ENCODE measurements at places on chromosomes 11 and 22.

DNA sequence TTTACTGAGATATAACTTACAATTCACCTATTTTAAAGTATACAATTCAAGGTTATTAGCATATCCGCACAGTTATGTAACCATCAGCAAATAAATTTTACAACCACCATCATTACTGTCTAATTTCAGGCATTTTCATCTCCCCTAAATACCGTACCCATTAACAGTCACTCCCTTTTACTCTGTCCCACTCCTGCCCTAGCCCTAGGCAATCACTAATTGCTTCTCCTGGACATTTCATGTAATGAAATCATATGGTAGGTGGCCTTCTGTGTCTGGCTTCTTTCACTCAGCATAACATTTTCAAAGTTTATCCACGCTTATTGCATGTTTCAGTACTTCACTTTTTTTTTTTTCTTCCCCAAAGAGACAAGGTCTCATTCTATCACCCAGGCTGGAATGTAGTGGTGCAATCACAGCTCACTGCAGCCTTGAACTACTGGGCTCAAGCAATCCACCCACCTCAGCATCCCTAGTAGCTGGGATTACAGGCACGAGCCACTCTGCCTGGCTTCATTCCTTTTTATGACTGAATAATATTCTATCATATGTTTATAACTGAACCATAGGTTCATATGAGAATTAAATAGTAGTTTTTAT is 61.4 kb upstream of the CHRM4 start:
- DNase-seq = no peak

DNA sequence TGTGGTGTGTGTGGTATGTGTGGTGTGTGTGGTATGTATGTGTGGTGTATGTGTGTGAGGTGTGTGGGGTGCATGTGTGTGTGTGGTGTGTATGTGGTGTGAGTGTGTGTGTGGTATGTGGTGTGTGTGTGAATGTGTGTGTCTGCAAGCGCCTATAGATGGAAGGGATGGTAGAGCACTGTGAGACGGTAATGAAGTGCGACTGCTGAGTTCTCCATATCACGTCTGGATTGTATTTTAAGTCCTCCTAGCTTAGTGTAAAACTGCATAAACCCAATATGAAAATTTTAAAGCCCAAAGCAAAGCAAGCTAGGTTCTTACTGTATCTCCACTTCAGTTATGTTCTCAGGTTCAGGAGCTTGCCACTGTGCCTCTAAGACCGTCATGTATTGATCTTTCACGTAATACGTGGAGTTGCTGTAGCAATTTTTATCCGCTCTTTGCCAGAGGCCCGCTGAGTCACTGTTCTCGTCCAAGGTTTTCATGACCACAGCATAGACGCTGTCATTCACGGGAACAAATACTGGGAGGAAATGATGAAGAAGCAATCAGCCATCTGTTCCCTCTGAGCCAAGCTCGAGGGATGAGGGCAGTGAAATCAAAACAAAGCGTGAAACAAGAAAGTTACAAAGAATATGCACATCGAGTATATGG is 5.5 kb downstream of the PLET1 start:
- DNase-seq = no peak

- no peak for DNase-seq
These were observed 16.5 kb upstream of the MEN1 start for GRCh38 chr11:64826578-64827450.

DNA sequence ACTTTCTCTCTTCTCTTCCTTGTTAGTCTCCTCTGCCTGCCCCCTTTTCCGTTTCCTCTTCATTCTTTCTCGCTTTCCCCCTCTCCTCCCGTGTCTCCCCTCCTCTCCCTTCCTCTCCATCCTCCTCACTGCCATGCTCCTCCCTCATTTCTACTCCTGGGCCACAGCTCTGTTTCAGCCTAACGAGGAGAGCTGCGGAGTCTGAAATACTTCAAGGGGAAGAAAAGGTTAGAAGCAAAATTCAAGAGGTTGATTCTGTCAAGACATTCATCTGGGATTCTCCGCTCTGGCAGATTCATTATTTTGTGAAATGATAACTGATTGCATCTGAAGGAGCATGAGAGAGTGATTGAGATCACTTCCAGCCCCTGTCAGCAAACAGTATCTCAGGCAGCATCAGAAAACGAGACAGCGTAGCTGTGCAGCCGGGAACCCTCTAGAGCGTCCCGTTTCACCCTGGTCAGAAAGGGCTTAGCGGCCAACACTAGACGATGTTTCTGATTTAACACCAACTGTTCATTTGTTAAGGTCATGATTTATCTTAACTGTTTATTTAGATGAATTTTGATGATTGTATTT is 279.3 kb upstream of the B3GAT1 start:
- DNase-seq = no peak

DNA sequence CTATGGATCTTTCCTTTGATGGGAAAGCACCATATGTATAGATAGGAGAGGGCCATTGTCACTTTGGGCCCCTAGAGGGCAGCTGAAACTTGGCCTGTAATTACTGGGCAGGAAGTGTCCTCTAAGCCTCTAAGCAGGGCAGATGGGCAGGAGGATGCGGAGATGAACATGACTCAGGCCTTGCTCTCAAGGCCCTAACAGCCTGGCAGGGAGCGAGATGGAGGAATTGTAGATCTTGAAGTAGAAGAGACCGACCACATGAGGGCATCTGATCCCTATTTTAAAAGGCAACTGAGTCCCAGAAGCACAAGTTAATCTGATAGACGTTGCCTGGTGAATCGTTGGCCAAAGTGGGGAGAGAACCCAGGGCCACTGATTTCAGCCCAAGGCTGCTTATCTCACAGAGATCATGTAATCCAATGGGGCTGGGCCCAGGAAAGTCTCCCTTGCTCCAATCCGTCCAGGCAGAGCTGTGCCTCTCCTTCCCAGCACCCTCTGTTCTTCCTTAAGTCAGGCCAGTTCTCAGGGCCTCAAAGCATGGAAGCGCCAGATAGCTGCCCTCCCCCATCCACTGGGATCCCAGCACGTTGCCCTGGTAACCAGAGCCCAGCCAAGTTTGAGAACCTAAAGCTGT is 2.5 kb upstream of the SEPTIN3 start:
- peak; percentile 75 for DNase-seq

DNA sequence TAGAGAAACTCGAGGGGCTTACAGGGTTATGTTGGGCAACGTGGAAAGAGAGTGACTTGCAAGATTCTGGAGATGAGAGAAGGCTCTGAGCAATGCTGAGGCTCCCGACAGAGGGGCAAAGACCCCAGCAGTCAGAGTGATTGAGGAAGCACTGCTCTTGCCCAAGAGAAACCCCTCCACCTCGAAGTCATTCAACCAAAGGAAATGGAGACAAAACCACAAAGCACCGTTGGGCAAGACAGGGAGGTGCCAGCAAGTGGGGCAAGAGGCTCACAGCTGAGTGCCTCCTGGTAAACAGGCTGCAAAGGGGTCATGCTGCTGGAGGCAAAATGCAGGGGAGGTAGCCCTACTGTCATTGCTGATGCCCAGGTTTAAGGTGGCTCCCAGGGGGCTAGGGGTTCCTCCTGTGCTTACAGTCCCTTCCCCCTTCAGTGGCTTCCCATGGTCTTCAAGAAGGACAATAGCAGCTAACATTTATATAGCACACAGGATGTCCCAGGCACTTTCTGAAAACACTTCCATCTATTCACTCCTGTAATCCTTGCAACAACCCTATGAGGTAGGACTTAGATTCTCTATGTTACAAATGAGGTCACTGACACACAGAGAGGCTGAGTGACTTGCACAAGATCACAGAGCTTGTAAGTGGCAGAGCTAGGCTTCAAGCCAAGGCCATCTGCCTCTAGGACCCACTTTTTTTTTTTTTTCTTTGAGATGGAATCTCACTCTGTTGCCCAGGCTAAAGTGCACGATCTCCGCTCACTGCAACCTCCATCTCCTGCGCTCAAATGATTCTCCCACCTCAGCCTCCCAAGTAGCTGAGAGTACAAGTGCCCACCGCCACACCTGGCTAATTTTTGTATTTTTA is 18.1 kb upstream of the MYH9 start:
- DNase-seq = peak; percentile 93

GRCh38 chr11:96246718-96247552 is 96.1 kb downstream of the MAML2 start:
- DNase-seq = peak; percentile 36

GRCh38 chr11:32436751-32437494 is 1.6 kb upstream of the WT1 start:
- no peak for DNase-seq

DNA sequence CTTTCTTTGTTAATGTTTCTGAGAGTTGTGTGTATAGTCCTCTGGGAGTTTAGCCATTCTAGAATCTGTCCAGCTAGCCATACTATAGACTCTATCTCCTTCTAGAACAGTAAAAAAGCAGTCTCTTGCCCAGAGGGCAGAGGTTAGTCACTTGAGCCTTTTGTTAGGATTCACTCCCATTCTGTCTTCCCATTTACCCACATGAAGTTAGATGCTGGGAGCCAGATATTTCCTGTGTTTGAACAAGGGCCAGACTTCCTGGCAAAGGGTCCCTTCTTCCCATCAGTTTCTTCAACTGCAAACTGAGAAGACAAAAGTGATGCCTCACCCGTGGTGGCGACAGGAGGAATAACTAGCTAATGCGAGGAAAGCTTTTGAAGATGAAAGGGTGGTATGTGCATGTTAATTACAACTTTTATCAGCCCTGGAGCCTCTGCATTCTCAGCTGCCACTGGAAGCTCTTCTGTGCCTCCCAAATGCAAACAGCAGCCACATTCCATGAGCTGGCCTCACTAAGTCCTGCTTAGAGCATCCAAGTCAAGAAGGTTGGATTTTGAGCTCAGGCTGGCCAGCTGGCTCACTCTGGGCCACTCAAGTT is 12.8 kb downstream of the CD44 start:
- DNase-seq = no peak

DNA sequence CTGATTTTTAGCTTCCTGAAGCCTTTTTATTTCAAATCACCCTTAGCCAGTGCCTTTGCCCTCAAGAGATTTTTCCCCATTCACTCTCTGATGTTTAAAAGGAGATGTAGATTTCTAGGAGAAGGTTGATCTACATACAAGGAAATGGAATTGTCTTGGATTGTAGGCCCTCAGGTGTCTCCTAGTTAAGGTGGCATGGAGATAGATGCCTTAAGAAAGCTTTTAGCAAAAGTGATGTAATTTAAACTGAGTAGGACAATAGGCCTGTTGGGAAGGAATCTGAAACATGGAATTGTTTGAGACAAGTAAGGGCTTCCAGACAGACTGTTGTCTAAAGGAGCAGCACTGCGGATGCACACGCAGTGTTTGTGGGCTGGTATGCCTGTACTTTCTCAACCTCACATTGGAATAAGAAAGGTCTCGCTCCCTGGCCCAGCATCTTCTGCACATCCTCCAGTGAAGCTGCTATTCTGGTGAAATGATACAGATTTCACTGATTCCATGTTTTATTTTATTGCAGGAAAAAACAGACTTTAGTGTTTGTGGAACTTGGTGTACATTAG is 69.8 kb upstream of the SLC25A18 start:
- DNase-seq = no peak

DNA sequence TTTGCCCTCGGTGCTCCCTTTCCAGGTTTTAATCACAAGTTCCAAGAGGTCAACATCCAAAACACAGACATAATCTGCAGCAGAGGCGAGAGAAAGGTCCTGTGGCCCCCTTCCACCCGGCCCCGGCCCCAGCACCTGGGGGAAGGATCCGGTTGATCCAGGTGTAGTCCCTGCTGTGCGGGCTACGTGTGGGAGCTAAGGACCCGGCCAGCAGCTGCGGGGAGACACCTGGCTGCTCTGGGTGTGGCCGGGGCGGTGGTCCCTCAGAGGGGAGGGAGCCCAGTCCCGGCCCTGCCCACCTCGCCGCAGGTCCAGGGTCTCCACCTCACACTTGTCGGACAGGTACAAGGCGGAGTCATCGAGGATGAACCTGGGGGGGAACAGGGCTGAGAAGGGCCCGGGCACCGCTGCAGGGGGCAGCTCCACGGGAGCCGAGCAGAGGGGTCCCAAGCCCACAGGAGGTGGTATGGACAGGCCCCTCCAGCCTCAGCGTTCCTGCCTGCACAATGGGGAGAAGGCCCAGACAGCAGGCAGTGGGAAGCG is 13.6 kb downstream of the ATG2A start:
- no peak for DNase-seq

GRCh38 chr11:65777821-65778361 is 2.9 kb downstream of the AP5B1 start:
- DNase-seq = no peak

GRCh38 chr11:113378692-113379091 is 8.9 kb upstream of the ANKK1 start:
- no peak for DNase-seq

GRCh38 chr11:18461909-18462308 is 6.3 kb downstream of the LDHAL6A start:
- DNase-seq = no peak

- DNase-seq = no peak
These were observed 500.4 kb downstream of the MIAT start for GRCh38 chr22:27157666-27158370.

DNA sequence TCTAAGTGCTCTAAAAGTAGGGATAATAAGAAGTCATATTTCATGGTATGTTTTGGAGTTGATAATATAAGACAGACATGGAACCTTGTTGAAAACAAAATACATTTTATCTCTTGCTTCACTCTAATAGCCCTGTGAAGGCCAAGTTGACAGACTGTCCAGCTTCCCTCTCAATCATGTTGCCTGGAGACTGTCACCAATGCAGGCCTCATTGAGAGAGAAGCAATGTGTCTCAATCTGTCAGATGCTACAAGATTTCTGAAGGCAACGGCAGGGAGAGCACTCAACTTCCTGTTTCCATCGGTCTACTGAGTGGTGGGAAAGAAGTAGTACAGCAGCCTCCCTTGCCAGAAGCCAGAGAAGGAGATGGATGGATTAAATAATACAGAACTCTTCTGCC is 23.6 kb upstream of the FJX1 start:
- no peak for DNase-seq

GRCh38 chr11:6941970-6942369 is 15.7 kb downstream of the ZNF215 start:
- DNase-seq = no peak

DNA sequence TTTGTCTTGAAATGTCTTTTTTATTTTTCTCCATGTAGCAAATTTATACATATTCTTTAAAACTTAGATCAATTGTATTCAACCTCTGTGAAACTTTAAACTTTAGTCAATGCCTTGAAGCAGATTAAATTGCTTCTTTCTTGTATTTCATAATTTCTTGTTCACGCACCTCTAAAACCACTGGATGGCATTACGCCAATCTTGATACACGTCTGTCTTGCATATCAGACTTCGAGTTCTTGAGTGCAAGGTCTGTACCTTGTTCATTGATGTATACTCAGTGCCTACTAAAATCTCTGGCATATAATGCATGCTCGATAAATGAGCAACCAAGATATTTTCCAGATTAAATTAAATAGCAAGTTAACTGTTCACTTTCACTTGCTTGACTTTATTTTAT is 236.8 kb downstream of the CASP12 start:
- DNase-seq = no peak

- DNase-seq = peak; percentile 42
These were observed 4.9 kb downstream of the OVOL1 start for GRCh38 chr11:65791719-65792213.

Data from CD14-positive monocyte (primary cell).